ENCODE measurements at places on chromosomes 3 and 15.

GRCh38 chr3:148079370-148079769 is 618.3 kb upstream of the AGTR1 start:
- no peak for DNase-seq

- DNase-seq: no peak
Measured at GRCh38 chr3:58324391-58325390, 8.0 kb upstream of the PXK start.

GRCh38 chr15:60208709-60209108 is 189.1 kb downstream of the ANXA2 start:
- DNase-seq: no peak

DNA sequence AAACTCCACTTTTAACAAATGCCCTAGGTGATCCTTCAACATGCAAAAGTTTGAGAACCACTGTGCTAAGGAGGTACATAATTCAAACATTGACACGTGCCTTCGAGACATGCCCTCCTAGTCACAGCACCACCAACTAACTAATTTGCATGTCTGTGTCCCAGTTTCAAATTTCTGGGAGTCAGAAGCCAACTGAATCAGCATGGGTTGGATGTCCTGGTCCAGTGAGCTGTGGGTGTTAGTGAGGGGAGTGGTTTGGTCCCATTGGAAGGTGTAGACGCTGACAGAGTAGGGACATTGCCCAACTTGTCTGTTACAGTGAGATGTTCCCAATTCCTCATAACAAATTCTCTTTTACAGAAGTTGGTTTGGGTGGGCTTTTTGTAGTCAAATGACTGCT is 67.3 kb upstream of the ADPGK start:
- no peak for DNase-seq

DNA sequence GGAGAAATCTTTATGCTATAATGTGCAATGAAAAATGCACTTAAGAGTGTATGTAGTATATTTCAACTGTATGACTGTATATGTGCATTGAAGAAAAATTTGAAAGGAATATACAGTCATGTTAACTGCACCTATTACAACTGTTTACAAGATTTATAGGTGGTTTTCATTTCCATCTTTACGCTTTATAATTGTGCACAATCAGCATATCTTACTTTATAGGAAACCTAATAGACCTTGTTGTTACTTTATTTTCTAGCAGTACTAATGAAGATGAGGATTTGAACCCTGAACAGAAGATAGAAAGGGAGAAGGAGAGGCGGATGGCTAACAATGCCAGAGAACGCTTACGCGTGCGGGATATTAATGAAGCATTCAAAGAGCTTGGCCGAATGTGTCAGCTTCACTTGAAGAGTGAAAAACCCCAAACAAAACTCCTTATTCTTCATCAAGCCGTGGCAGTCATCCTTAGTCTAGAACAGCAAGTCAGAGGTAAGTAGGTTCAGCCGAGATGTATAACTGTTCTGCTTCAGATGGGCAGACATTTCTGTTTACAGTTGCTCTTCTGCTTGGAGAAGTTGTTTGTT is 103.4 kb upstream of the CGNL1 start:
- no peak for DNase-seq
